ENCODE measurements at places on chromosomes 7 and 10. TPM values are rescaled to one million over a fixed set of nuclear protein-coding genes. Genes with fewer than 3 reads are reported as not detected.
A peak's percentile ranks its signal among the peaks of the same experiment; 100 is the strongest.

- H3K4me3 ChIP-seq, result no peak overlapping the region
- H3K27ac ChIP-seq, result no peak overlapping the region
- DNase-seq, result no peak
- H3K27me3 ChIP-seq, result no peaks in the 10 kb centered on the region
- peaks cover 1% of the 10 kb centered on the region for H3K36me3 ChIP-seq
Measured at GRCh38 chr10:14541379-14541778, 210.7 kb upstream of the FRMD4A start.

GRCh38 chr7:138726288-138726687 is 25.1 kb upstream of the SVOPL start:
- H3K27me3 ChIP-seq, result no peaks in the 10 kb centered on the region
- peak; percentile 68 for DNase-seq
- no peak overlapping the region for H3K4me3 ChIP-seq
- H3K4me1 ChIP-seq, result peaks cover 4% of the 10 kb centered on the region
- no peak overlapping the region for H3K27ac ChIP-seq
- no peaks in the 10 kb centered on the region for H3K36me3 ChIP-seq

GRCh38 chr10:112956631-112957350 is 6.7 kb downstream of the TCF7L2 start:
- no peaks in the 10 kb centered on the region for H3K27me3 ChIP-seq
- peaks cover 80% of the 10 kb centered on the region for H3K4me1 ChIP-seq
- peaks cover 8% of the 10 kb centered on the region for H3K36me3 ChIP-seq
- H3K4me3 ChIP-seq, result peak overlapping the region; percentile 87

The TAS2R41 gene
- total RNA-seq, result not detected

DNA sequence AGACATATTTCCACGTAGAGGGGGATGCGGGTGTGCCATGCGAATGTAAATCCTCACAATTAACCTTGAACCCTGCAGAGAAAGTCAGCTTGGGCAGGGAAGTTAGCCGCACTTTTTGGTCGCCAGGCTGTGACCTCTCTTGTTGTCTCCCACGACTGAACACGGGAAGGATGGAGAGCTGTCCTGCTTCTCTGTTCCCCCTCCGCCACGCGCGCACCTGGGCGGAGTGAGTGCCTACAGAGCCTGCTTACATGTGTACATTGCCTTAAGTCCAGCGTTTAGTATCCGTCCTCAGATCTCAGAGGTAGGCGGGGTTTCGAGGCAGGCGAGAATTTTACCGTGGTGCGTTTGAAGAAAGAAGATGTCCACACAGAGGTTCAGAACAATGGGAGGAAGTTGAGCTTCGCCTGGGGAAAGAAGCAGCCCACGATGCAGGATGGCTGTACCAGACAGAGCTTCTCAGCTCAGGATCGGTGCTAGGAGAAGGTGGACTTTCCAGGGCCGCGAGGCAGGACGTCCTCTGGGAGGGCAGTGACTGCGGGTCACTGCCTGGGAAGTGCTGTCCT is 482 bp upstream of the ERCC6 start:
- H3K36me3 ChIP-seq, result peaks cover 2% of the 10 kb centered on the region
- H3K4me1 ChIP-seq, result peaks cover 47% of the 10 kb centered on the region
- DNase-seq, result no peak

DNA sequence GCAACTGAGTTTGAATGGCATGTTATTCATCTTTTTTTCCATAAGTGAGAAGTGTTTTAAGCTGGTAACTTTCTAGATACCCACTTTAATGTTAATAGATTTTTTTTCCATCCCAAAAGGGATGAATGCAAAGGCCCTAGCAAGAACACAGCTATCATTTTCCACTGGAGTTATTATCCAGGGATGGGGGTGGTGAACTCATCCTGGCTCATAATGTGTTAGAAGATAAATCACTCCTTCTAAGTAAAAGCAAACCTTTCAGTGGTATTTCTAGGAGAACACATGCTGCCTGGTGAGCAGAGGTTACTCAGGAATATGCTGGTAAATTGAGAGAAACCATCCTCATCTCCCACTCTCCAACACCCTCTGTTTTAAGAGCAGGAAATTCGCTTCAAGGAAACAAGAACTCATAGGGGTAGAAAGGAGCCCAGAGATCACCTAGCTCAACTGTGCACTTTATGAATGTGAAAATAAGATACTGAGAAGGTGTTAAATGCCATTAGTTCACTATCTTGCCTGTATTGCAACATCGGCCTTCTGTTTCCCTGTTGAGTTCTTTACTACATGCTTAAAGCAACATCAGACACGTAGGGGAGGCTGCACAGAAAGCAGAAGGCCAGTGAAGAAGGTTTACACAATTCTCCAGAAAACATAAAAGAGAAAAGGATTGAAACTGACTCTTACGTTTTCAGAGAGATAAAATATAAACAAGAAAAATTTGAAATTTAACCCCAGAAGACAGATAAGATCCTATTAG is 264.0 kb upstream of the PRKCQ start:
- DNase-seq, result no peak
- H3K27ac ChIP-seq, result no peak overlapping the region
- no peak overlapping the region for H3K4me3 ChIP-seq

The IDI2 gene
- not detected for total RNA-seq

The LRMDA gene
- 3.5 TPM for total RNA-seq

GRCh38 chr7:51312951-51313737 is 3.5 kb downstream of the COBL start:
- no peaks in the 10 kb centered on the region for H3K36me3 ChIP-seq
- no peak for DNase-seq
- H3K27me3 ChIP-seq, result peaks cover 65% of the 10 kb centered on the region
- H3K4me1 ChIP-seq, result peaks cover 11% of the 10 kb centered on the region
- H3K4me3 ChIP-seq, result no peak overlapping the region
